Fibroblast of upper back skin (primary cell): ENCODE measurements at places on chromosomes 13 and 19.

DNA sequence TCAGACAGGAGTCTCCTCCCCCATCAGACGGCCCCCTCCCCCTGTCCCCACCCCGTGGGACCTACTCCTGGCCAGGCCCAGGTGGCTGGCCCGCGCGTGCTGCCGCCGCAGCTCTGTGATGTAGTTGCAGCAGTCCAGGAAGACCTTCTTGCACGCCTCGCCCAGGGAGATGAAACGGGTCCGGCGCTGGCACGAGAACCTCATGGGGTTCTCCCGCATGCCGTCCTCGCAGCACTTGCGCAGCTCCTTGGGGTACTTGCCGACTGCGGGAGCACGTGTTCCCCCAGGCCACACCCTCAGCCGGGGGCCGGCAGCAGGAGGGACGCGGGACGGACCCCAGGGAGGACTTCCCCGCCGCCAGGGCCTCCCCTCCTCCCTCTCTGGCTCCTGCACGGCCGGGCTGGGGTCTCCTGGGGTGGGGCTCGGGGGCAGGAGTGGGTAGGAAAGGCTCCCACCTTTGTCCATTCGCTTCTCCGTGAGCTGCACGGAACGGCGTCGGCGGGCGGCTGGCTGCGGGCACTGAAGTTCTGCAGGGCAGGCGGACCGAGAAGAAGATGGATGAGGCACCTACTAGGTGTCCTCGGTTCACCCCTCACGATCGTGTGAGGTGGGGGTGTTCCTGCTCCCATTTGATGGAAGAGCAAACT, 13.3 kb downstream of the C3 start:
- DNase-seq, result no peak

DNA sequence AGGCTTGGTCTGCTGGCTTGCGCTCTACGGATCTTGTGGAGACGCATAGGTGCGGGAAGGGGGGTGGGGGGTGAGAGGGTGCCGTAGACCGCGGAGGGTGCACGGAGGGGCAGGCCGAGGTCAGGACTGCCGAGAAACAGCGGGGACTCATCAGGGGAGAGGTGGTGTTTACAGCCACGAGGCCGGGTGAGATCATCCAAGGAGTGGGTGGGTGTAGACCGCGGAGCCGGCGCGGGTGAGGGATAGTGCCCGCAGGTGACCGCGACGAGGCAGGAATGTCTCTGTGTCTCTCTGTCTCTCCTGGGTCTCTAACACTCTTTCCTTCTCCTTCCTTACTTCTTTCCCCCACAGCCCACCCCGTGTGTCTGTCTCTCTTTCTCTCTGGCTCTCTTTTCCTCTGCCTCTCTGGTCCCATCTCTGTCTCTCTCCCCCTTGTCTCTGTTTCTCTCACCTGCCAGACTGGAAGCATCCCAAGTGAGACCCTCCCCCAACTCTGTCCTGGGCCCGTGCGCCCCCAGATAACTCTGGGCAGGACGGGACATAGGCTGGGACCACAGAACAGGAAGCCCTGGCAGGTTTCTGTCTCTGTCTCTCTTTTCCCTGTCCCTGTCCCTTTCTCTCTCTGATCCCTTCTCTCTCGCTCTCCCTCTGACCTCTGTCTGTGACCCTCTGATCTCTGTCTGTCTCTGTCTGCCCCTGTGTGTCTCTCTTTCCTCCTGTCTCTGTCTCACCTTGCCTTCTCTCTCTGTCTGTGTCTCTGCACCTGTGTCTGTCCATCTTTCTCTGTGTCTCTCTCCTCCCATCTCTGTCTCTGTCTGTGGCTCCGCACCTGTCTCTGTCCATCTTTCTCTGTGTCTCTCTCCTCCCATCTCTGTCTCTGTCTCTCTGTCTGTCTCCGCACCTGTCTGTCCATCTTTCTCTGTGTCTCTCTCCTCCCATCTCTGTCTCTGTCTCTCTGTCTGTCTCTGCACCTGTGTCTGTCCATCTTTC, 1.8 kb upstream of the KLK4 start:
- no peak for DNase-seq

GRCh38 chr19:29328586-29328985, 115.6 kb upstream of the UQCRFS1 start:
- DNase-seq, result no peak

DNA sequence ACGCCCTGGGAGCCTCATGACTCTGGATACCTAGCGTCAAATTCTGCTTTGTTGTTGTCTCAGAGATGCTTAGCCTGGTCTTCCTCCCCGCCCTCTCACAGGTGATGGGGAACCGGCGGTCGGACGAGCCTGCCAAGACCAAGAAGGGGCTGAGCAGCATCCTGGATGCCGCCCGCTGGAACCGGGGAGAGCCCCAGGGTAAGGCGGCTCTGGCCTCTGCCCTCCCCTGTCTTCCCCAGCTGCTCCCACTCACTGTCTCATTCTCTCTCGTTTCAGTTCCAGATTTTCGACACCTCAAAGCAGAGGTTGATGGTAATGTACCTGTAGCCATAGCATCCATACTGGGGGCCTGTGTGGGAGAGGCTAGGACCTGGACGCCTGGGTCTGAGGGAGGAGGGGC, 11.4 kb downstream of the ARHGEF1 start:
- DNase-seq, result no peak

DNA sequence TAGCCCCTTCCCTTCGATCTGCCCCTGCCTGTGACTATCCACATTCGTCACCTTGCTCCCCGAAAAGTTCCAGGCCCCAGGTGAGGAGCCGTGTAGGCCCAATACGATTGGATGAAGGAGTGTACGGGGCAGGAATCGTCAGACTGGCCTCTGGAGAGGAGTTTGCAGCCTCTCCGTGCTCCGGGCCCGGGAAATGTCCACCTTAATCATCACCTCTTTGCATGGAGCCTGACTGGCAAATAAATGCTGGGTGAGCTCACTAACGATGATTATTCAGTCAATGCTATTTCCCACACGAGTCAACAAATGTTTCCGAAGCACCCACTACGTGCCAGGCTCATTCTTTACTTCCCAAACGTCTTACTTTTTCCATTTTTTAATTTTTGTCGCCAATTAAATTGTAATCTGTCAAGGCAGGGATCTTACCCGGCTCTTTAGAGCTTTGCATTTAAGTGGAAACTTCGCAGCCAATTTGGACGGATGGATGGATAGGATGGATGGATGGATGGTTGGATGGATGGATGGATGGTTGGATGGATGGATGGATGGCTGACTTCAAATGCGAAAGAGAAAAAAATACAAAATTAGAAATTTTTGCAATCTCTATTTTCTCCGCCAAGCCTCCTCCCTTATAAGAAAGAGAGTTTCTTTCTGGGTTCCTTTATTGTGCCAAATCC, 45.8 kb downstream of the TGDS start:
- DNase-seq, result peak; percentile 41

DNA sequence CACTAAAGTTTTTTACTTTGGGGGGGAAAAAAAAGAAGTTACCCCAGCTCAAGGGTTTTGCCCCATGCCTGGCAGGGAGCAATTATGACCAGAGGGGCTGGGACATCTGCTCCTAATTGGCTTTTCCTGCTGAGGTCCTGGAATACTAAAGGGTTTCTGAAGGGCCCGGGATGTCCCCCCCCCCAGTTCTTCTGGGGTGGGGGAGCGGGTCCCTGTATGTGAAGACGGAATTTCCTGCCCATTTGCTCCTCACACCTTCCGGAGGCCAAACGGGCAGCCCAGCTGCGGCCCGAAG, 1.1 kb upstream of the DLL3 start:
- no peak for DNase-seq

DNA sequence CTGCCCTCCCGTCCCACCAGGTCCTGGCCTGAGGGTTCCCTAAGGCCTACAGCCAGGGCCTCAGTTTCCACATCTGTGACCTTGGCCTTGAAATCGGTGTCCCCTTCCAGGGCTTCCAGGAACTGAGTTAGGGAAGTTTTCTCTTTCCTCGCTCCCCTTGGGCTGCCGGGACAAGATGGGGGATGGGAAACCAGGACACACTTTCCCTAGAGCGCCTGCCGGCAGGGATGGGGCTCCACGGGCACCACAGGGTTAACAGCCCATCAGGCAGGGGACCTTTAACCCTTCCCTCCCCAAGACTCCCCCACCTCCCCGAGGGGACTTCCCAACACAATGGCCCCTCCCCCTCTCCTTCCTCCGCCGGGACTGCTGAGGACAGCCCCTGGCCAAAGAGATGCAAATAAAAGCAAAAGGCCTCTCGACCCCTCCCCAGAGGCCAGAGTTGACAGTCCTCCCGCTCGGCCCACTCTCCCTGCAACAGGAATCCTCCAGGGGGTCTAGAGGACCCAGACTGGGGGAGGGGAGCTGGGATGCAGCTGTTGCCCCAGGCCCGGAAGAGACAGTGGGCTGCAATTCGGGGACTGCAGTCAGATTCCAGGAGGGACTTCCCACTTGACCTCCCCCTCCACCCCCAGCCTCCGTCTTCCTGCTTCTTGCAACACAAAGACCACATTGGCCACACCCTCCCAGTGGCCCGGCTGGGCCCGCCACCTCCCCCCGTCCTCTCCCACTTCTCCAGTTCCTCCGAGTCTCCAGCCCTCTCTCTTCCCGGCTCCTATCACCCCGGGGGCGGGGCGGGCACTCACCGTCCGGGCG, 3.4 kb downstream of the BBC3 start:
- peak; percentile 93 for DNase-seq

GRCh38 chr13:24788538-24788937, 24.6 kb downstream of the RNF17 start:
- DNase-seq, result no peak

GRCh38 chr13:113972451-113973217, 1.2 kb downstream of the C13orf46 start:
- DNase-seq, result no peak

- no peak for DNase-seq
These were observed 56.2 kb upstream of the MYCBP2 start for GRCh38 chr13:77383097-77383496.

- DNase-seq, result peak; percentile 100
These were observed 2.7 kb downstream of the UHRF1 start for GRCh38 chr19:4911786-4912672.

DNA sequence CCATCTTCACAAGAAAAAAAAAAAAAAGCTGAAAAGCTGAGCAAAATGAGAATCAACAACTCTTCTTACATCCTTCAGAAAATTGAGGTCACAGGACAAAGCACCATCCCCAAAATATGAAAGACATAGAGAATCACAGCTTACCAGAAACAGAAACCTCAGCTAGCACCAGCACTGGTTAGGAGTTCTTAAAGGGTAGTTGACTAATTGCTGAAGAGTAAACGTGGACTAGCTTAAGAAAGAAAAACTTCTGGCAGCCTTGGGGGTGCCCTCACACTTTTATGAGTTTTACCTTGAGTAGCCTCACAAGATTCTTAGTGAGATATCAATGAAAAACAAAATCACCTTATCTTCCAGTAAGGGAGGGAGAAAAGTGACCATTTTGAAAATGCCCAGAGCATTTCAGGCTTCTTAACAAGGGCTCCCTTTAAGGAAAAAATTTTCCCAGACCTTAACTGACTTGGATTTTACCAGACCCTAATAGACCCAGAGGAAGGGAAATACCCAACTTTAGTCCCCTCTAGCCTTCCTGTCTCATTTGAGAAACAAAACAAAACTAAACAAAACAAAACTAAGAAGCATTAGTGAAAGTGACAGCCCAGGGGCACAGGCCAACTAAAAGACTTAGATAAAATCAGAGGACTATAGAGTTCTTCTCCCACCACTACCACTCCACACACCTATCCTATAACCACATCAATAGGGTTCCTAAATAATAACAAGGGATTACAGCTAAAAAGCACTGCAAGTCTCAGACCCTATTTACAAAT, 888.6 kb downstream of the DIAPH3 start:
- no peak for DNase-seq

GRCh38 chr13:23842406-23842805, 46.8 kb downstream of the MIPEP start:
- DNase-seq, result no peak

GRCh38 chr13:112995395-112996191, 26.6 kb downstream of the MCF2L start:
- no peak for DNase-seq

DNA sequence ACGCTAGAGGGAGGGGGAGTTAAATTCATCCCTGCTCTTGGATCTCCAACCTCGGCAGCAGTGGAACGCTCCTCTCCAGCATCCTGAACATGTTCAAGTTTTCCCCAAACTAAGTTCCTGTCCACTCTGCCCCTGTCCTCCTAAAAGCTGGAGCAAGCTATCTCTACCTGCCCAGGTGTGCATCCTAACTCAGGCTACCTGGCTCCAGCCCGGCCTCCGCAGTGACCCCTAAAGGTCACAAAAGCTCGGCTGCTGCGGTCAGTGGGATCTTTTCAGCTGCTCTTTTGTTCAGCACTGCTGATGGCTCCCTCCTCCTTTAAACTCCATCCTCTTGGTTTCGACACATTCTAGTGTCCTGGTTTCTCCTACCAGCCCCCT, 1.4 kb downstream of the DCUN1D2 start:
- no peak for DNase-seq

- no peak for DNase-seq
These were observed 34.2 kb upstream of the SERTM1 start for GRCh38 chr13:36639610-36640009.

- DNase-seq, result peak; percentile 97
These were observed 3.9 kb downstream of the SLC1A5 start for GRCh38 chr19:46784262-46785053.

DNA sequence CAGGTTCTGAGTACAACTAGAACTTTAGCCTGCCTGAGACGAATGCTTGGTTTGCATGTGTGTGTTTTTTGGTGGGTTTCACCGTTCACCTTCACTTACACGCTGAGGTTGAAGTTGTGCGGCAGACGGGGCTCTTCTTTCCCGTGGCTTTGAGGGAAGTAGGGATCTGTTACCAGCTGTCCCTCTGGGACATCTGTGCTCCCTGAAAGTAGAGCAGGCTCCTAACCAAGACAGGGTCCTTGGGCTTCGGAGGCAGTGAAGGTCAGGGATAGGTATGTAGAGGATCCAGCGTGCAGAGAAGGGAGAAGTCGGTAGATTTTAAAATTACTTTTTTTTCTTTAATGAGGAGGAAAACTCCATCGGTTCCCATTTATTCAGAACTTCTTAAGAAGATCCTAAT, 48.7 kb downstream of the ZNF536 start:
- DNase-seq, result no peak

DNA sequence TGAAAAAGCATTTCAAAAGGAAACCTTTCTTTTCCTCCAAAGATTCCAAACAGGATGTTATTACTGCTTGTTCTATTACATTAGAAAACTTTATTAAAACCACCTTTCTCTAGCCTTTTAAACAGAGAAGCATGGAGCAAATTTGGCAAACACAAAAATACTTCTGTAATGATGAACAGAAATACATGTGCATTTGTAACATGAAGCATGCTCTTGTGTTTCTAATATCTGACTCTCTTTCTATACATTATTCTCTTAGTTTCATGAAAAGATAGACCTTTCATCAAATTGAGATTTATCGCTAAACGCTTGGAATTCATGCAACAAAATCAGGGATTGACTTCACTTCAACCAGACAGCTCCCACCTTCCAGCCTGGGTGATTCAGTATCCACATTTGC, 152.8 kb upstream of the IRS2 start:
- peak; percentile 82 for DNase-seq

- no peak for DNase-seq
These were observed 16.4 kb downstream of the ZNF574 start for GRCh38 chr19:42092350-42092749.

DNA sequence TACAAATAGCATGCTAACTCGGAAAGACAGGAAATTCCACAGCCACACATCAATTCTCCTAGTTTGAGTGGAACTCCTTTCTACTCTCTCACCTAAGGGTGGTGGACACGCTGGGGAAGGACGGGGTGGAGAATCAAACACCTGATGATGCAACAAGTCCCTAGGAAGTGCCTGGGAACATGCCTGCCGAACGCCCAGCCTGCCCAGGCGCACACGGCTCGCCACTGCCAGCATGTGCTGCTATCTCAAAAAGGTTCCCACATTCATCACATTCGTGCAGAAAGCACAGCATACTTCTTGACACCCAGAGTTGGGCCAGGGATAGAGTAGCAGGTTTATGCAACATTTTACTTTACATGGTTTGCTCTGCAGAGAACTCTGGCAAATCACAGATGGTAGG, 164.6 kb downstream of the ABCC4 start:
- DNase-seq, result no peak
